ENCODE measurements at places on chromosomes 2 and 18. TPM values are rescaled to one million over a fixed set of nuclear protein-coding genes. Genes with fewer than 3 reads are reported as not detected.

SMCHD1 gene
- 101 TPM for total RNA-seq

CCL20 gene
- total RNA-seq = 6.4 TPM

DNA sequence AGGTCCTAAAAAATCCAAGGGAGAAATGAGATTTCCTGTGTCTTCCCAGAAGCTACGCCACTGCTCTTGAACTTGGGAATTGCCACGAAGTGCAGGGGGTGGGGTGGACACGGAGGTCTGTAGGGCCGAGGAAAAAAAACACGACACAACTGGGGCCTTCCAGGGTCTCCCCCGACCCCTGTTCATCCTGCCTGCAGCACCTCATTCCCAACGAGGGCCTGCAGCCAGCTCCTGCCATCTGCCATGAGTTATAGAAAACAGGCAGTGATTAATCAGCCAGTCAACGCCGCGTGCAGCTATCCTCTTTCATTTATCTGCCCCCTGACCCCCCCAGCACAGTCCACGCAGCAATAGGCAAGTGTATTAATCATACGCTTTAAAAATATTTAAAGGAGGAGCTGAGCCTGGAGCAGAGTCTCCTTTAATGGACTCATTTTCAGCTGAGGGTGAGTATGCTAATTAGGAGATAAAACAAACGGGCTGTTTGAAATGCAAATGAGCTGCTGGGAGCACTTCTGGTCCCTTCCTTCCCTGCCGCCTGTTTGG is 209.9 kb downstream of the TFCP2L1 start:
- peaks cover 50% of the 10 kb centered on the region for H3K4me1 ChIP-seq
- peak; percentile 80 for DNase-seq
- no peak overlapping the region for H3K4me3 ChIP-seq
- peak overlapping the region; percentile 39 for H3K27ac ChIP-seq
- peaks cover 7% of the 10 kb centered on the region for H3K27me3 ChIP-seq

DNA sequence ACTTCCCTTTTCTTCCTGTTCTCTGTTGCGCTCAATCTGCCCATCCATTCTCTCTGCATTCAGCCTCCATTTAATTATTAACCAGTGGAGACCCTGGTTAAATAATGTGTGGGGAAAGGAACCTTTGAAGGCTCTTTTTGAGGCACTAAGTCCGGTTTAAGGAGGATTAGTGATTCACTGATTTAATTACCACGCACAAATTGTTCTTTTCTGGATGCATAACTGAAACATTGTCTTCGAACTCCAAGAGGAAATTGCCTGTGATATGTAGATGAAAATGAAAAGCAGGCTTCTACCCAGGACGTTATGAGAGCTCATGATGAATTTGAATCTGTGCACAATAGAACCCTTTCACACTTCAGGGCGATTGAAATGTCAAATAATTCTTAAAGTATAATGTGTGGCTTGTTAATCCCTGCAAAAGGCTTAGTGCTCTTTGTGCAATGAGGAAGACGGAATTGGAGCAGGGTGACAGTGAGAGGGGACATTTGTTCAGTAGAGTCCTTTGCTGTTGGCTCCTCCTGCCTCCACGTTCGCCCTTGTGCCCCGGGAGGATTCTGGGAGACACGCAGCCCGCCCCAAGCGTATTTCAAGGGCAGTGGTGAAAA is 51.1 kb upstream of the ZNF236 start:
- no peaks in the 10 kb centered on the region for H3K36me3 ChIP-seq
- no peak for DNase-seq
- H3K4me3 ChIP-seq = no peak overlapping the region
- H3K27me3 ChIP-seq = no peaks in the 10 kb centered on the region
- H3K27ac ChIP-seq = no peak overlapping the region

- H3K27me3 ChIP-seq = no peaks in the 10 kb centered on the region
- H3K4me1 ChIP-seq = no peaks in the 10 kb centered on the region
- H3K27ac ChIP-seq = no peak overlapping the region
These were observed 294.8 kb downstream of the ZEB2 start for GRCh38 chr2:144225076-144225475.

GRCh38 chr18:79548986-79549637 is 130.5 kb upstream of the CTDP1 start:
- H3K4me3 ChIP-seq = no peak overlapping the region
- peaks cover 5% of the 10 kb centered on the region for H3K27me3 ChIP-seq
- no peaks in the 10 kb centered on the region for H3K4me1 ChIP-seq
- H3K36me3 ChIP-seq = no peaks in the 10 kb centered on the region

DNA sequence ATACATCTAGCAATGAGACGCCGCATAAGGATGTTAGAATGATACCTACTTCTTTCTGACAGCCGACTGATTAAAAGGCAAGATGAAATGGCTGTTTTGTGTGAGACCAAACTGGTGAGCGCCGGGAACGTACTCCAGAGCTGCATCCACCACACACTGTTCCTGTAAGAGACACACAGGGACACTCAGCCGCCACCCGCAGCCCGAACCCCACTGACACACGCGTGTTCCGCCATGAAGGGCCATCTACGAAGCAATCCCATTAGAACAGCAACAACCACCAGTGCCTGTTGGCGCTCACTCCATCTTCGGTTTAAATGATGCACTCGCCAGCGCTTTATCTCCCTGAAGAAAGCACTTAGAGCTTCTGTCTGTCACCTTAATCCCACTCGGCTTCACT is 162.3 kb downstream of the LAMA1 start:
- H3K36me3 ChIP-seq = no peaks in the 10 kb centered on the region
- H3K4me1 ChIP-seq = no peaks in the 10 kb centered on the region
- no peak for DNase-seq
- no peak overlapping the region for H3K4me3 ChIP-seq
- H3K27ac ChIP-seq = no peak overlapping the region

GRCh38 chr2:120448436-120448835 is 102.5 kb downstream of the INHBB start:
- H3K36me3 ChIP-seq = no peaks in the 10 kb centered on the region
- H3K4me3 ChIP-seq = no peak overlapping the region
- no peak overlapping the region for H3K27ac ChIP-seq
- no peaks in the 10 kb centered on the region for H3K4me1 ChIP-seq
- peaks cover 6% of the 10 kb centered on the region for H3K27me3 ChIP-seq
- no peak for DNase-seq

GRCh38 chr2:224934526-224935188 is 107.6 kb downstream of the DOCK10 start:
- no peak overlapping the region for H3K4me3 ChIP-seq
- no peaks in the 10 kb centered on the region for H3K27me3 ChIP-seq
- DNase-seq = no peak
- no peaks in the 10 kb centered on the region for H3K36me3 ChIP-seq
- no peak overlapping the region for H3K27ac ChIP-seq
- H3K4me1 ChIP-seq = no peaks in the 10 kb centered on the region

GRCh38 chr2:79530443-79530842 is 17.6 kb downstream of the CTNNA2 start:
- H3K27ac ChIP-seq = no peak overlapping the region
- H3K4me3 ChIP-seq = no peak overlapping the region
- H3K27me3 ChIP-seq = no peaks in the 10 kb centered on the region
- no peak for DNase-seq
- H3K36me3 ChIP-seq = no peaks in the 10 kb centered on the region

DNA sequence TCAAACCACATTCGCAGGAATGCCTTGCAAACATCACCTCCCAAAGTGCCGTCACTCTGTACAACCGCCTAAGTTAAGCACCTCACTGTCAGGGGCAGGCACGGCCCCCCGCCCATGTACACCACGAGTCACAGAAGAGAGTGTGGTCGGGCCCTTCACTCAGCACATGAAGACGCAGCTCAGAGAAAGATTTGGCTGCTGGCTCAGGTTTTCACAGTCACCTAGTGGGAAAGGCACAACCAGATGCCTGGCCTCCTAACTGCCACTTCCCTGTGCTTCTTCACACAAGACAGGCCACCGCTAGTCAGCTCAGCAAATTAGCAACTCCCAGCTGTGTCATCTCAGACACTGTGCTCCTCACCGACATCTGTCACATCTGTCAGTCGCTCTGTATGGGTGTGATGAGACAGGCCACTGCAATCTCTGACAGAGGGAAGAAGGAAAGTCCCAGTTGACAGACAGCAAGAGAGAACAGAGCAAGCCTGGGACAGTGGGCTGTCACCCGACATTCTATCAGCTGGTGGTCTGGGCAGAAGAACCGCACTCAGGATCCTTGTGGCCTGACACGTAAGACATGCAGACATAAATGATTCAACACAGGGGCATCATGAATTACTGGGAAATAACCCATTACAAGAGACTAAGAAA is 60.8 kb downstream of the CRACDL start:
- no peak overlapping the region for H3K4me3 ChIP-seq
- H3K27ac ChIP-seq = no peak overlapping the region
- no peaks in the 10 kb centered on the region for H3K36me3 ChIP-seq
- no peak for DNase-seq
- no peaks in the 10 kb centered on the region for H3K27me3 ChIP-seq

DNA sequence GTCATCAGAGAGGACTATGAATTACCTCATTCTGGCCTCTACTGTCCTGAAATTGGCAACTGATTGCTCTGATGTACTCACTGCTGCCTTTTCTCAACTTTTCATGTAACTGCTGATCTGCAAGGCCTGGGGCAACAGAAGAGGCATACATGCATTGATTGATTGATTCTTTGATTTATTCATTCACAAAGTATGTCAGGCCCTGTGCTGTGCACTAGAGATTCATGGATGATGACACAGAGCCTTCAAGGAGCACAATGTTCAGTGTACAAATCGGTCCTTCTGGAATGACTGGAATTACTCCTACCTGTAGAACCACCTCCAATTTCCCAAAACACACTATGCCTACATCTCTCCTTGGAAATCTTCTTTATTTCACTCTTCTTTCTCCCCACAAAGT is 111.3 kb downstream of the LRATD1 start:
- H3K36me3 ChIP-seq = no peaks in the 10 kb centered on the region
- H3K27ac ChIP-seq = no peak overlapping the region
- no peak overlapping the region for H3K4me3 ChIP-seq
- DNase-seq = no peak

- H3K4me3 ChIP-seq = no peak overlapping the region
- H3K4me1 ChIP-seq = no peaks in the 10 kb centered on the region
- DNase-seq = no peak
- no peaks in the 10 kb centered on the region for H3K27me3 ChIP-seq
These were observed 32.6 kb upstream of the ANXA4 start for GRCh38 chr2:69709290-69709689.

GRCh38 chr2:5365871-5366461 is 326.2 kb upstream of the SOX11 start:
- peaks cover 10% of the 10 kb centered on the region for H3K4me1 ChIP-seq
- no peaks in the 10 kb centered on the region for H3K27me3 ChIP-seq
- no peak overlapping the region for H3K4me3 ChIP-seq
- DNase-seq = peak; percentile 79
- H3K36me3 ChIP-seq = no peaks in the 10 kb centered on the region

GRCh38 chr2:223647258-223647952 is 45.2 kb upstream of the SCG2 start:
- H3K4me1 ChIP-seq = peaks cover 4% of the 10 kb centered on the region
- no peak overlapping the region for H3K27ac ChIP-seq
- H3K4me3 ChIP-seq = no peak overlapping the region
- no peak for DNase-seq
- H3K36me3 ChIP-seq = no peaks in the 10 kb centered on the region
- H3K27me3 ChIP-seq = no peaks in the 10 kb centered on the region

- H3K4me3 ChIP-seq = no peak overlapping the region
- H3K27me3 ChIP-seq = no peaks in the 10 kb centered on the region
- no peaks in the 10 kb centered on the region for H3K36me3 ChIP-seq
- peak overlapping the region; percentile 15 for H3K27ac ChIP-seq
- DNase-seq = no peak
These were observed 52.3 kb downstream of the ARHGAP28 start for GRCh38 chr18:6781796-6782195.

GRCh38 chr2:147927053-147927588 is 82.3 kb downstream of the ACVR2A start:
- no peak for DNase-seq
- H3K4me1 ChIP-seq = peaks cover 11% of the 10 kb centered on the region
- H3K4me3 ChIP-seq = no peak overlapping the region
- H3K27me3 ChIP-seq = no peaks in the 10 kb centered on the region

- no peaks in the 10 kb centered on the region for H3K4me1 ChIP-seq
- no peaks in the 10 kb centered on the region for H3K27me3 ChIP-seq
- peak overlapping the region; percentile 0 for H3K27ac ChIP-seq
These were observed 476.4 kb upstream of the ZEB2 start for GRCh38 chr2:144996225-144996795.

GRCh38 chr2:203799908-203800307 is 67.7 kb upstream of the CTLA4 start:
- no peaks in the 10 kb centered on the region for H3K27me3 ChIP-seq
- H3K4me1 ChIP-seq = no peaks in the 10 kb centered on the region
- H3K27ac ChIP-seq = no peak overlapping the region
- H3K4me3 ChIP-seq = no peak overlapping the region

Measured in sigmoid colon (tissue), 7 donors.